ENCODE measurements at places on chromosomes 1 and 21.

DNA sequence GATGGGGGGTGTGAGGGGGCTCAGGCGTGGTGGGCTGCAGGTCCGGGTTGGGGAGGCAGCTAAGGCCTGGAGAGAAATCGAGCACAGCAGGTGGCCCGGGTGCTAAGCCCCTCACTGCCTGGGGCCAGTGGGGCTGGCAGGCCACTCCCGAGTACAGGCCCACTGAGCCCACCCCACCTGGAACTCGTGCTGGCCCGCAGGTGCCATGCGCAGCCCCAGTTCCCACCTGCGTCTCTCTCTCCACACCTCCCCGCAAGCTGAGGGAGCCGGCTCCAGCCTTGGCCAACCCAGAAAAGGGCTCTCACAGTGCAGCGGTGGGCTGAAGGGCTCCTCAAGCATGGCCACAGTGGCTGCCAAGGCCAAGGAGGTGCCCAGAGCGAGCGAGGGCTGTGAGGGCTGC is 1047.1 kb upstream of the ADGRL4 start:
- no peaks in the 10 kb centered on the region for H3K27me3 ChIP-seq
- no peak overlapping the region for H3K4me3 ChIP-seq
- no peak overlapping the region for H3K27ac ChIP-seq
- H3K4me1 ChIP-seq = no peaks in the 10 kb centered on the region
- H3K36me3 ChIP-seq = no peaks in the 10 kb centered on the region

DNA sequence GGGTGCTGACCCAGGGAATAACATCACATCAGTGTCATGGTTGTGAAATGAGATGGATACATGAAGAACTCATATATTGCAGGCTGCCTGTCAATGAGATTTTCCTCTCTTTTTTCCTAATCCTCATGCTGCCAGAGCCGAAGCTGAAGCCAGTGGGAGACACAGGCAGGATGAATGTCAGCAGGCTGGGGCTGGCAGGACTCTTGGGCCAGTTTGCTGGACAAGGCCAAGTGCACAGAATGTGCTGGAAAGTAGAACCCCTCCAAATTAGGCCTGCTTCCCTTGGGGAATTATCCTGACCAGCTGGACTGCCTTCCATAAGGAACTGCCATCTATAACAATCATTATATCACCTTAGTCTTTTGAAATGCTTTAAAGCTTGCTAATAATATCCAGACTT is 31.4 kb downstream of the SLC44A3 start:
- no peak overlapping the region for H3K27ac ChIP-seq
- peaks cover 17% of the 10 kb centered on the region for H3K4me1 ChIP-seq
- H3K36me3 ChIP-seq = no peaks in the 10 kb centered on the region
- no peak for DNase-seq
- H3K4me3 ChIP-seq = no peak overlapping the region
- H3K27me3 ChIP-seq = no peaks in the 10 kb centered on the region

DNA sequence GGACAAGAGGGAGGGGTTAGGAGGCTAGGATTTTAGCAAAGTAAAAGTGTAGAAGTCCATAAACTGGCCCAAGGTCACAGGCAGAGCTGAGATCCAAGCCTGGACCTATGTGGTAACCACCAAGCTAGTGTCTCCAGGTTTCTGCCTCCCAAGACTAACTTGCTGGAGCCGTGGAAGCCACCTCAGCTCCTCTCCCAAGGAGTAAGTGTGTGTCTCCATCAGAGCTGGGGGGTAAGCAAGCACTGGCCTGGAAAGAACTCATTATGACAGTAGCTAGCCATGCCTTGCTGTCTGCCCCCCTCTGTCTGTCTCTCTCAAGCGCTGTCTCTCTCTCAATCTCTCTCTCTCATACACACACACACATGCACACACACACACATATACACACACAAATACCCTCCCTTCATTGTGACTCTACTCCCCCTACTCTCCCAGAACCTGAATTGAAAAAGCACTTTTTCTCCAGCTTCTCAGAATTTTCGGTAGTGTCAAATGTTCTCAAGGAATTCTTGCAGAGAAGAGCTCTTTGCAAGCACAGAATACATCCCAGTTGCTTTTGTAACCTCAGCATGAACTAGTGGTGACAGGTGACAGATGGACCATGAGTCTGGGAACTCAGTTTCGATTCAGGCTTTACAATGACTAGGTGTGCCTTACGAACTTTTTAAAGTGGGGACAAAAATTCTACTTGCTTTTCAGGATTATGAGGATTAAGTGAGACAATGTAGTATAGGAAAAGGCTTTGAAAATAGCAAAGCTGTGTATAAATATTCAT is 238.0 kb upstream of the FGGY start:
- H3K36me3 ChIP-seq = no peaks in the 10 kb centered on the region
- no peaks in the 10 kb centered on the region for H3K27me3 ChIP-seq
- no peak overlapping the region for H3K4me3 ChIP-seq
- H3K4me1 ChIP-seq = peaks cover 40% of the 10 kb centered on the region
- no peak overlapping the region for H3K27ac ChIP-seq
- no peak for DNase-seq

DNA sequence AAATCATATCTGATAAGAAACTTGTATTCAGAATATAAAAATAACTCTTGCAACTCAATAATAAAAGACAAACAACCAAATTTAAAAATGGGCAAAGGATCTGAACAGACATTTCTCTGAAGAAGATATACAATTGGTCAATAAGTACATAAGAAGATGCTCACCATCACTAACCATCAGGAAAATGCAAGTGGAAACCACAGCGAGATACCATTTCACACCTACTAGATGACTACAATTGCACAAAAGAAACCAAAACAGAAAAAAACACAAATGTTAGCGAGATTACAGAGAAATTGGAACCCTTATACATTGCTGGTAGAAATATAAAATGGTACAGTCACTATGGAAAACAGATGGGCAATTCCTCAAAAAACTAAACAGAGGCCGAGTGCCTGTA is 11.5 kb upstream of the ZNF683 start:
- no peaks in the 10 kb centered on the region for H3K36me3 ChIP-seq
- H3K27ac ChIP-seq = no peak overlapping the region
- DNase-seq = no peak
- no peak overlapping the region for H3K4me3 ChIP-seq
- H3K27me3 ChIP-seq = peaks cover 35% of the 10 kb centered on the region
- H3K4me1 ChIP-seq = no peaks in the 10 kb centered on the region

- no peaks in the 10 kb centered on the region for H3K27me3 ChIP-seq
- no peaks in the 10 kb centered on the region for H3K4me1 ChIP-seq
- no peak for DNase-seq
- H3K36me3 ChIP-seq = peaks cover 69% of the 10 kb centered on the region
- H3K4me3 ChIP-seq = no peak overlapping the region
These were observed 8.0 kb downstream of the C1orf50 start for GRCh38 chr1:42774928-42775526.

DNA sequence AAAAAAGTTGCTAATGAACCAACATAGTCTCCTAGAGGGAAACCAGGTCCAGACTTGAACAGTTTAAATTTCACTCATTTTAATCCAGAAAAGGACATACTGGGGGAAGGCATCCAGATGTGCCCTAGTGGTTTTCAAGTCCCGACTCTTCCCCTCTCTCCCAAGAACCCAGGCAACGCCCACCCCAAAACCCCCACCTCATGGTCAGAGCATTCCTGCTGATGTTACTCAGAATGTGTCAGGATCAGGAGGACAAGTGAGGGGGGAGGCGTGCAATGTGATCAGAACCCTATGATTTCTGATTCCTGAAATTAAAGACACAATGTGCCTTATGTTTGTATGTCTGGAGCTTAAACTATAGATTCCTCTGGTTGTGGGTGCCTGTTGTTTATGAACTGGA is 1.6 kb upstream of the CTSK start:
- H3K36me3 ChIP-seq = peaks cover 53% of the 10 kb centered on the region
- no peak overlapping the region for H3K4me3 ChIP-seq
- no peaks in the 10 kb centered on the region for H3K27me3 ChIP-seq

DNA sequence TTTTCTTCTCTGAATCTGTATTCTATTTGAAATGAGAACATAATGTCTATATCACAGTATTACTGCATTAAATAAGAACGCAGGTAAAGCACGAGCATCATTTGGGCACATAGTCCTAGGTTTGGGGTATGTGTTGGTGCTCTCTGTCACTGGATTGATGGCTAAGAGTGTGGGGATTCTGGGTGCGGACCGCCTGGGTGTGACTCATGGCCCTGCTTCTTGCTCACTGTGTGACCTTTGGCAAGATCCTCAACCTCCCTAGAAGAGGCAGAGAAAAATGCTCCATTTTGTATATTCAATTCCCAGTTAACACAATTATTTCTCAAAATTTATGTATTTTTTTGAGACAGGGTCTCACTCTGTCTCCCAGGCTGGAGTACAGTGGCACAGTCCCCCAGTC is 99.7 kb downstream of the LAMC2 start:
- no peak for DNase-seq
- peaks cover 6% of the 10 kb centered on the region for H3K4me1 ChIP-seq
- H3K27ac ChIP-seq = no peak overlapping the region
- no peak overlapping the region for H3K4me3 ChIP-seq
- no peaks in the 10 kb centered on the region for H3K27me3 ChIP-seq

GRCh38 chr1:36876990-36877389 is 157.3 kb downstream of the GRIK3 start:
- no peaks in the 10 kb centered on the region for H3K36me3 ChIP-seq
- H3K4me3 ChIP-seq = no peak overlapping the region
- H3K27ac ChIP-seq = no peak overlapping the region
- no peak for DNase-seq
- no peaks in the 10 kb centered on the region for H3K27me3 ChIP-seq
- H3K4me1 ChIP-seq = no peaks in the 10 kb centered on the region

- no peaks in the 10 kb centered on the region for H3K36me3 ChIP-seq
- no peak overlapping the region for H3K4me3 ChIP-seq
- peaks cover 11% of the 10 kb centered on the region for H3K4me1 ChIP-seq
- no peak overlapping the region for H3K27ac ChIP-seq
- H3K27me3 ChIP-seq = no peaks in the 10 kb centered on the region
- peak; percentile 70 for DNase-seq
These were observed 47.5 kb upstream of the CRNN start for GRCh38 chr1:152461544-152461943.

GRCh38 chr1:110477041-110477440 is 26.1 kb downstream of the PROK1 start:
- H3K36me3 ChIP-seq = no peaks in the 10 kb centered on the region
- H3K4me3 ChIP-seq = no peak overlapping the region
- DNase-seq = peak; percentile 75
- H3K27ac ChIP-seq = peak overlapping the region; percentile 40

GRCh38 chr1:79100385-79100784 is 93.9 kb upstream of the ADGRL4 start:
- no peak for DNase-seq
- H3K4me3 ChIP-seq = no peak overlapping the region
- H3K27me3 ChIP-seq = no peaks in the 10 kb centered on the region

GRCh38 chr21:42336054-42336453 is 14.7 kb downstream of the TFF2 start:
- peaks cover 36% of the 10 kb centered on the region for H3K27me3 ChIP-seq
- H3K36me3 ChIP-seq = no peaks in the 10 kb centered on the region
- no peak for DNase-seq
- no peak overlapping the region for H3K27ac ChIP-seq
- peaks cover 18% of the 10 kb centered on the region for H3K4me1 ChIP-seq

- H3K27ac ChIP-seq = no peak overlapping the region
- H3K27me3 ChIP-seq = peaks cover 8% of the 10 kb centered on the region
- H3K4me3 ChIP-seq = no peak overlapping the region
- H3K4me1 ChIP-seq = no peaks in the 10 kb centered on the region
- no peak for DNase-seq
These were observed 216.4 kb downstream of the MATN1 start for GRCh38 chr1:30507016-30507312.

GRCh38 chr1:91575909-91576519 is 75.4 kb downstream of the CDC7 start:
- H3K4me1 ChIP-seq = no peaks in the 10 kb centered on the region
- H3K4me3 ChIP-seq = no peak overlapping the region
- no peak for DNase-seq
- peak overlapping the region; percentile 40 for H3K27ac ChIP-seq

- H3K4me1 ChIP-seq = no peaks in the 10 kb centered on the region
- H3K4me3 ChIP-seq = no peak overlapping the region
- no peak overlapping the region for H3K27ac ChIP-seq
- no peaks in the 10 kb centered on the region for H3K36me3 ChIP-seq
- DNase-seq = peak; percentile 30
- H3K27me3 ChIP-seq = no peaks in the 10 kb centered on the region
These were observed 28.5 kb upstream of the SDE2 start for GRCh38 chr1:226027538-226028217.

GRCh38 chr1:206923009-206923960 is 1.5 kb upstream of the FCMR start:
- H3K4me3 ChIP-seq = no peak overlapping the region
- no peak for DNase-seq
- peak overlapping the region; percentile 43 for H3K27ac ChIP-seq
- peaks cover 15% of the 10 kb centered on the region for H3K4me1 ChIP-seq

- H3K27me3 ChIP-seq = no peaks in the 10 kb centered on the region
- H3K4me1 ChIP-seq = peaks cover 40% of the 10 kb centered on the region
- H3K36me3 ChIP-seq = no peaks in the 10 kb centered on the region
These were observed 44.1 kb upstream of the RAB4A start for GRCh38 chr1:229226796-229227195.

- H3K27me3 ChIP-seq = no peaks in the 10 kb centered on the region
- no peak overlapping the region for H3K4me3 ChIP-seq
- no peaks in the 10 kb centered on the region for H3K36me3 ChIP-seq
- H3K27ac ChIP-seq = peak overlapping the region; percentile 91
- peak; percentile 31 for DNase-seq
These were observed 170.5 kb downstream of the TOMM20 start for GRCh38 chr1:234958066-234958705.

- H3K27ac ChIP-seq = peak overlapping the region; percentile 22
- no peaks in the 10 kb centered on the region for H3K27me3 ChIP-seq
- no peaks in the 10 kb centered on the region for H3K36me3 ChIP-seq
- H3K4me3 ChIP-seq = no peak overlapping the region
- peak; percentile 66 for DNase-seq
- H3K4me1 ChIP-seq = peaks cover 69% of the 10 kb centered on the region
These were observed 11.5 kb downstream of the SLC9A1 start for GRCh38 chr1:27143401-27143800.

- DNase-seq = no peak
- H3K4me1 ChIP-seq = peaks cover 19% of the 10 kb centered on the region
- H3K27ac ChIP-seq = no peak overlapping the region
- no peak overlapping the region for H3K4me3 ChIP-seq
These were observed 666.2 kb downstream of the ADGRL2 start for GRCh38 chr1:82466891-82467290.

DNA sequence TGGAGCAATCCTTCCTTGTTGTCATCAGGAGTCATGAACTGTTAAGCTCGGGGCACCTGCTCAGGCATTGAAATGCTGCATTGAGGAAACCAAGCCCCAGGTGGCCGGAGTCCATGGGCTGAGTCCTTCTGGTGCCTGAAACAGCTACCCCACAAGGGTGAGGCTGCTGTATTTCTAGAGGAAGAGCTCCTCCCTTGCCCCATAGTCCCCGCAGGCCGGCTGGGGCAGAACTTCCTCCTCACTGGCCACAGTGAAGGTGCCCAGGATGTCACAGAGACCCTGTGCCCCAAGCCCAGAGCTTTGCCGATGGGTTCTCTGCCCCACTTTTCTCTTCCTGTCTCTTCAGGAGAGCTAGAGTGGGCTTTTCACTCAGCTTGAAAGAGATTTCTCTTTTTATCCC is 80.8 kb upstream of the GCLM start:
- H3K27ac ChIP-seq = no peak overlapping the region
- peaks cover 10% of the 10 kb centered on the region for H3K4me1 ChIP-seq
- no peaks in the 10 kb centered on the region for H3K36me3 ChIP-seq
- no peak for DNase-seq

- no peaks in the 10 kb centered on the region for H3K36me3 ChIP-seq
- DNase-seq = no peak
- no peak overlapping the region for H3K27ac ChIP-seq
- H3K4me3 ChIP-seq = no peak overlapping the region
- H3K4me1 ChIP-seq = no peaks in the 10 kb centered on the region
- no peaks in the 10 kb centered on the region for H3K27me3 ChIP-seq
These were observed 1030.9 kb downstream of the AMY1C start for GRCh38 chr1:104780470-104781078.

- no peaks in the 10 kb centered on the region for H3K27me3 ChIP-seq
- peak; percentile 5 for DNase-seq
- H3K4me3 ChIP-seq = no peak overlapping the region
- no peak overlapping the region for H3K27ac ChIP-seq
These were observed 123.7 kb downstream of the MATN1 start for GRCh38 chr1:30599721-30600120.
